Fibroblast of villous mesenchyme (primary cell): ENCODE measurements at places on chromosomes 4 and X. TPM values are rescaled to one million over a fixed set of nuclear protein-coding genes. Genes with fewer than 3 reads are reported as not detected.

Gene CSAG1
- not detected in 2 replicates for total RNA-seq

Gene AFF2
- total RNA-seq = 0.32 TPM in 1 of 2 replicates, not detected in the other

Gene DCAF4L1
- total RNA-seq = under 0.01 TPM in 2 replicates

Gene MAGEB6
- not detected in 2 replicates for total RNA-seq

Gene CLIC2
- total RNA-seq = 1.3 and 2.6 TPM in 2 replicates

Gene PABPC4L
- total RNA-seq = 9.1 and 12.2 TPM in 2 replicates

DNA sequence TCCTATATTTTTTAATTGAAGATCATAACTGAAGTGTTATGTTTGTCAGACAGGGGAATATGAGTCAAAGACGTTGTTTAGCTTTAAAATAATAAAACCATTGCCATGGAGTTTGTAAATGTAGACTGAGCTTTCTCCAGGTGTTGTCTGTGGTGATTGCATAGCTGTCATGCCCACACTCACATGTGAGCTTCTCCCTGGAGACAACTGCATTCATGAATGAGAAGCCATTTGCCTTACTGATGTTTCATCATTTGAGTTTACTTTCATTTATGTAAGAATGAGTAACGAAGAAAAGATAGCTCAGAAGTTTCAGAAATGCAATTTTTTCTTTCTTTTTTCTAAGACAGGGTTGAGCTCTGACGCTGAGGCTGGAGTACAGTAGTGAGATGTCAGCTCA lies 339.1 kb downstream of the GALNTL6 start:
- no peak for DNase-seq

DNA sequence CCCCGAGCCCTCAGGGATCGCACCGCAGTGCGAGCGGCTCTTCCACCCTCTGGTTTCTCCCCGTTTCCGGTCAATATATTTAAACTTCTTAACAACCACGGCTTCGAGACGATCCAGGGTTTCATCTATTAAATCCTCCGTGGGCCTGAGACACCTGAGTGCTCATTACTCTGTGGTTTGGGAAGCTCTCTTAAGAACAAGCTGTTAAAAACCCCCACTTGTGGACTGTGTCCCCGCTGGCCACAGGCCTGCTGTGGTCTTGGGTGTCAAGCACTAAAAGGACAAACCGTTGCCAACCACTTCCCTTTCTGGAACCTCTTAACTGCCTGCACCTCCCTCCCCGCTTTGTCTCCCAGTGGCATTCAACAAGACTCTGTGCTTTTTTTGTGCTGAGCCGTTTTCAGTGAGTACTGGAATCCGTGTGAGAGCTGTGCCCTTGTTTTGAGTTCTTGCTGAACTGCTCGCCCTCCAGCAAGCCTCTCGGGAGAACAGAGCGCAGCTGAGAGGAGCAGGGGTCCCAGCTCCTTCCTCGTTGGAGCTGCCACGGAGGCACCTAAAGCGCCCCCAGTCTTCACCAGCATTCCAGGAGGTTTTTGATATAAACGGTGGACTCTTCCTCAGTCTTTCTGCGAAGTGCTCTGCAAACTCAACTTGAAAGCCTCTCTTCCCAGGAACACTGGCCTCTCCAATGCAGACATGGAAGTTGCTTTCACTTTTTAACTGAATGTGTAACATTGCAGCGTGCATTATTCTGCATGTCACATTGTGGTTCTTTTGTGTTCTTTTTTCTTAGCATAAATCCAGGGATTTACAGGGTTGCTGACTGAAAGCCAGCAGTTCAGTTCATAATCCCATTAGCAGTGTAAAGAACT lies 691 bp upstream of the IGFBP7 start:
- peak; percentile 79 for DNase-seq

- no peak for DNase-seq
These were observed 49.5 kb upstream of the LNX1 start for GRCh38 chr4:53640576-53641453.

GRCh38 chrX:105126201-105126600 lies 94.3 kb downstream of the TEX13A start:
- DNase-seq = no peak

GRCh38 chr4:26509681-26510333 lies 19.5 kb upstream of the CCKAR start:
- DNase-seq = no peak

DNA sequence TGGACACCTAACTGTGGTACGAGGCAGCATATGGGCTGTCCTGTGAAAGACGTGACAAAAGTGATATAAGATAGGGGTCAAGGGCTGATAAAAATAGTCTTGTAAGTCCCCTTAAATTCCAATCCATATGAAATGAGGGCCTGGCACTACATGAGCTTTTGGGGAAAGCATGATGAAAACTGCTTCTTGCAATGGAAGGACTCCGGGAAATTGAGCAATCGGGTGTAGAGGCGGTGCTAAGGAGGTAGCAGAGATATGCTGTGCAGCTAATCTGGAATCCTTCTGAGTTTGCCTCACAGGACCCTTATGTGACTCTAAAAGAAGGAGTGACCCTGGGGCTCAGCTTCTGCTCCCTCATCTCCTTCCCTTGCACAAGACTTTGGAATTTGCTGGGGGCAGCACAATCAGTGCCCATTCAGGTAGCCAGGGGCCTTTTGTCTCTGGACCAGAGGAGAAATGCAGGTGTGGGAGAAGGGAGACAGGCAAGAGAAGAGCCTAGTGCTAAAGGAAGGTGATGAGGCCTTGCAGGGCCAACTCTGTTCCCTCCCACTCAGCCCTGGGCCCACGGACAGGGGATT lies 12.8 kb downstream of the CLDN2 start:
- DNase-seq = peak; percentile 65

DNA sequence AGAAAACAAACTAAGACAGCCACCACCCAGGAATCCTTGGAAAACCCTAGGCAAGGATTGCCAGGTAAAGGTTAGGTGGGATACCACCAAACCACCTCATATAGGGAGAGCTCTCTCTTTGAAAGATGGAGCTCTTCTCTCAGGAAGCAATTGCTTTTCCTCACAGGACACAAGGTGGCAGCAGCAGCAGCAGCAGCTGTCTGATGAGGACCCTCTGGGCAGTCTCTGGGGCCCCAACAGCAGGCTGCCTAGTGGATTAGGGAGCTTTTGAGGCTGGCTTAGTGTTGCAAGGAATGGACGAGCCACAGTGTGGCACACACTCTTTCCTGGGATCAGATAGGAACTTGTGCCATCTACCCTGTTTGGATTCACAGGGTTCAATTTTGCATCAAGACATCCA lies 41.4 kb upstream of the CHRDL1 start:
- DNase-seq = no peak
